ENCODE measurements at places on chromosomes 2 and 18.

DNA sequence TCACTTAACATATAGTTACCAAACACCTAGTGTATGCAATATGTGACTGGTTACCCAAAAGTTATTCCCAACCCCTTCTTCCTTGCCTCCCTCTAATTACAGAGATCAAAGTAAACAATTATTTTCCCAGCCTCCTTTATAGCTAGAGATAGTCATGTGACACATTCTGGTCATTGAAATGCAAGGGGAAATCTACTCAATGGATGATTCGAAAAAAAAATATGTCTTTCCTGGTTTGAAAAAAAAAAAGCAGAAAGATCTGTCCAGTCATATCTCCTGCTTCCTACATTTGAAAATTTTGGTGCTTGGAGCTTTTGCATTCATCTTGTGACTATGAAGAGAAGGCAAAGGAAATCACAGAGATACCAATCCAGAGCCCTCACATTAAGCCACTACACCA is 27.6 kb upstream of the UGP2 start:
- no peak for DNase-seq

- no peak for DNase-seq
Measured at GRCh38 chr2:218891275-218892135, 10.9 kb downstream of the WNT10A start.

- no peak for DNase-seq
Measured at GRCh38 chr2:39153312-39153711, 32.5 kb upstream of the SOS1 start.

DNA sequence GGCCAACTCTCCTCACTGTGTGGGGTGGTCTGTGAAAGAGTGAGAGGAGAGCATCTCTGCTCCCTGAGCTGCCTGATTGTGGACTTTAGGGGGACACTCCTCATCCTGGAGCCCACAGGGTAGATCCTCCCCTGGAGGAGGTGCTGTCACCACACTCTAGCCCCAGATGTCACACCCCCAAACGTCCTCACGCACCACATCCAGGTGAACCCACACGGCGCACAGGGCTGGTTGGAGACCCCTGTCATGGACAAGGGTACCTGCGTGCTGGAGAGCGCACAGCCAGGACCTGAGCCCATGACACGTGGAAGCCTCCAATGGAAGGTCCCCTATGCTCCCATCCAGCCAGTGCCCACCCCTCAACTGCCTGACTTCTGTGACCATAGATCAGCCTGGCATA is 10.5 kb downstream of the AGXT start:
- DNase-seq = no peak

GRCh38 chr2:111200333-111200881 is 79.7 kb downstream of the BCL2L11 start:
- no peak for DNase-seq

DNA sequence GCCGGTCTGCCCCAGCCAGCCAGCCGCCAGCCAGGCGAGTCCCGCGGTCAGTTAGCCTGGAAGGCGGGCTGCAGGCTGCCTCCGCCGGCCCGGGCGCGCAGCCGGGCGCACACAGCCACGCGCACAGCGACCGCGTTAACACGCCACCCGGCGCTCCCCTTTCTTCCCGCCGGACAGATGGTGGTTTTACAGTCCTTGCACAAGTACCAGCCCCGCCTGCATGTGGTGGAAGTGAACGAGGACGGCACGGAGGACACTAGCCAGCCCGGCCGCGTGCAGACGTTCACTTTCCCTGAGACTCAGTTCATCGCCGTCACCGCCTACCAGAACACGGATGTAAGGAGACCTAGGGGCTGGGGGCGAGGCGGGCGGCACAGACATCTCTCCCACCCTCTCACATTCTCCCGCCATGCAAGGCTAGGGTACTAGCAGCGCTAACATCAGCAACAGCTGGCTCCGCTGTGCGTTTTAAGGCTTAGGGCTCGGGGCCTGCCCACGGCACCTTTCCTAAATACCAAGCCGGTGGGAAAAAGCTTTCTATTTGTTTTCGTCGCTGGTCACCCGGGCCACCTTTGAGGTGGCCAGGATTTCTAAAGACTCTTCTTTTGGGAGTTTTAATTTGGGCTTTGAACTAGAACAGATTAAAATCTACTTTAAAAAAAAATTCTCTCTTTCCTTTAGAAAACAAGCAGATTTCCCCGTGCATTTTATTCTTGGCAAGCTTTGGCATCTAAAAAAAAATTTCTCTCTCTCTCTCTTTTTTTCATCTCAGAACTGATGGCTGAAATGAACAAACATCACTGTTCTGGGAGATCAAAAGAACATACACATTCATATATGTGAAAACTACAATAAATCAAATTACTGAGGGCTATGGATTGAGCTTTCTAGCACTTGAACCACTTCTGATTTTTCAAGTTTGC is 2.9 kb downstream of the TBR1 start:
- no peak for DNase-seq

- no peak for DNase-seq
Measured at GRCh38 chr2:20622731-20623130, 28.2 kb downstream of the HS1BP3 start.

GRCh38 chr2:207115715-207116364 is 49.9 kb downstream of the KLF7 start:
- no peak for DNase-seq

- no peak for DNase-seq
Measured at GRCh38 chr2:91974401-91975129, 2896.7 kb upstream of the TEKT4 start.

- no peak for DNase-seq
Measured at GRCh38 chr18:67916097-67916496, 399.6 kb upstream of the DSEL start.

DNA sequence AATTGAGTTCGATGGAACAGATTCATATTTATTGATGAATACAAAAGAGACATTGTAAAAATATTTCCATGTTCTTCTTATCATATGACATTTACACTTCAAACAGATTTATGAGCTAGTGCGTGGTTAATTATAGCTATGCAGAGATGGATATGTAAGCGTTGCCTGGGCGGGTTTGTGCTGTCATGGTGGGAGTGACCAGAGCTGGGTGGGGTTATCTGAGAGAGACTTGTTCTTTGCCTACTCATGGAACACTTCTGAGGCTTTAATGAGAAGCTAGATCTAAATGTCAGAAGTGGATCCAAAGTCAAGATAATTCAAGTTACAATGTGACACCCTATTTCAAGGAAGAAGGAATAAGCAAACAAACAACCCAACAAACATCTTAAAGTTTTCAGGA is 162.3 kb upstream of the ZEB2 start:
- DNase-seq = no peak

DNA sequence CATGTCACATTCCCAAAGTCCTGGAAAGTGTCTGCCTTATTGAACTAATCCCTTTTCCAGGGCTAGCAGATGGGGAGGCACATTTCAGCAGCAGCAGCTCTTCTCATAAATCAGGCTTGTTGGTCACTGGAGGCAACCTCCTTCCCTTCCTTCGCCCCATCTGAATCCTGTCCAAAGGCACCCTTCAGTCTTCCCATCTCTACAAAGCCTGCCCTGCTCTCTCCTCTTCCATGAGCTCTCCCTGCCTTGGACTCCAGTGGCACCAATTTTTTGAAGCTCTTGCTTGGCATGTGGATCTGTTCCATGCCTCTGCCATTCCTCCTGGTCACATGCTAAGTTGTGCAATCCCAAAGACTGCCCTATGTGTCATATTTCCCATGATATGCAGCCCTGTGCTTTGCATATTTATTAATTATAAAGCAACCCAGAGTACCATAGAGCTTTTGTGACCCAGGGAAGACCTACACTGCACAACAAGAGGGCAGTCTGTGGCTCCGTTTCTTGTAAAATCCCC is 70.3 kb downstream of the ANTXR1 start:
- DNase-seq = no peak

DNA sequence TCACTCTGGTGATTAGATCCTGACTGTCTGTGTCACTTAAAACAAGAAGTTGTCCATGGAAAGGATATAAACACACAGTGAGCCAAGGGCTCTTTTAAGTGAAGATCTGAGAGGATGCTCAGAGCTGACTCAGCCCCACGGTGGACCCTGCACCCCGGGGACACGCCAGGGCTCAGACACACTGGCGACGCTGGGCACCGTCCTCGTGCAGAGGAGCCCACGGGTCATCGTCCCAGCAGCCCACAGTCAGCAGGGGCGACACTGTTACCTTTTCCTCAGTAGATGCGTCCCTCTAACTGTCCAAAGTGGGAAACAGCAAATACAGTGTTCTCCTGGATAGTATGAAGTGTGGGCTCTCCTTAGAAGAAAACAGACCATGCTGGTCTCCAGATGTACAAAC is 225.6 kb downstream of the HDAC4 start:
- DNase-seq = no peak

DNA sequence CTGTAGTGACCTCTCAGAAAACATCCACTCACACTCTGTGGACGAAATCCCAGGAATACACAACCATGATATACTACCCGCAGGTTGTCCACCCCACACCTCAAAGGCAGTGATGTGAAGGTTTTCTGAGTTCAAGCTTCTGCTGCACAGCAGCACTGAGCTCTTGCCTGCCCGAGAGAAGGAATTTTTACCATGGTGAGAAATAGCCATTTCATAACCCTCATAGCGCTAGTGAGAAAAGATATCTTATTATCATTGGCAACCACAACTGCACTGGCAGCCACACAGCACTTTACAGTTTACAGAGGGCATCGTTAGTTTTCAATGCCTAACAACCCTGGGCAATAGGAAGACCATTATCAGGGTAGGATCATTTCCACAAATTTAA is 36.9 kb downstream of the NAPG start:
- no peak for DNase-seq

DNA sequence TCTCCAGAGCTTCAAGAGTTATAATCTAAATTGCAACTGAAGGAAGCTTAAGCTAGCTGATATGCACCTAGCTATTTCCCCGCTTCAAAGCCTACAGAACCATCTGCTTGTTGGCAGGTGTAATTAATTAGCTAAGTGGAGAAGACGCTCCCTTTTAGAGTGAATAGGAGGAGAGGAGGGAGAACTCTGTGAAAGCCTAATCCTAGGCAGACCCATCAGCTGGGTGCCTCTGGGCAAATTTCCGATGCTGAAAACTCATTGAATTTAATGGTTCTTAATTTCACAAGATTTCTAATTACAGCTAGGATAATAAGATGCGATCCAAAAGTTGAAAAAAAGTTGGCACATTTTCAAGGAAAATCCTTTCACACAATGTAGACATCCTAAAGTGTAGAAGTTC is 735.9 kb downstream of the ERBB4 start:
- DNase-seq = no peak
